ENCODE measurements at places on chromosomes 5 and 9.

DNA sequence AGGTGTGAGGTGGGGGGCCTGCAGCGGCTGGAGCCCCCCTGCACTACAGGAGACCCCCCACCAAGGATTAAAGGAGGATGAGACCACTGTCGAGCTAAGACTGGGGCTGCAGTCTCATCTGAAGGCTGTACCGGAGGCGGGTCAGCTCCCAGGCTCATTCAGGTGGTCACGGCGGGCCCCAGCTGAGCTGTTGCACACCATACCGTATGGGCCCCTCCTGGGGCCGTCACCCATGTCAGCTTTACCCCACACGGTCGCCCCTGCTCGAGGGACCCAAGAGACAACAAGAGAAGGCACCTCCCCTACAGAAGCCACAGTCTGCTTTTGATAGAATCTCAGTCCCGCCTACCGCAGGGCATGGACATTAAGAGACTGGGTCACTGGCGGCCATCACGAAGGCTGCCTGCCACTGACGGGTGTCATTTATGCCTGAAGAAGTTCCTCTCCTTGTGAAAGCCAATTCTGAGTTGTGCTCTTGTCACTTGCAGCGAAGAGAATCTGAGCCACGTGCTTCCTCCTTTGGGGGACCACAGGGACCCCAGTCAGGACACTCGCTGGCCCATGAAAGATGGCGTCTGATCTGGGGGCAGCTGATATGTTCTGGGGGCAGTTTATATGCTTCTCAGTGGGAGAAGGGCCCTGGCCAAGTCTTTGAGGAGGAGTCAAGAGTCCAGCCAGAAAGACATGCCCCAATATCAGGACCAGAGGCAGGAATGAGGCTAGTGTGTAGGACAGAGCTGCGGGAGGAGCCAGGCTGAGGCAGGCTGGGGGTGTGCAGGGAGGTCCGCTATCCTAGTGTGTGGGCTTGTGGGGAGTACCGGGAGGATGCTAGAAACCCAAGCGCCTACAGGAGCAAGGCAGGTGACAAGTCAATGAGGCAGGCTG is 102.4 kb downstream of the ZNF354C start:
- DNase-seq, result no peak

DNA sequence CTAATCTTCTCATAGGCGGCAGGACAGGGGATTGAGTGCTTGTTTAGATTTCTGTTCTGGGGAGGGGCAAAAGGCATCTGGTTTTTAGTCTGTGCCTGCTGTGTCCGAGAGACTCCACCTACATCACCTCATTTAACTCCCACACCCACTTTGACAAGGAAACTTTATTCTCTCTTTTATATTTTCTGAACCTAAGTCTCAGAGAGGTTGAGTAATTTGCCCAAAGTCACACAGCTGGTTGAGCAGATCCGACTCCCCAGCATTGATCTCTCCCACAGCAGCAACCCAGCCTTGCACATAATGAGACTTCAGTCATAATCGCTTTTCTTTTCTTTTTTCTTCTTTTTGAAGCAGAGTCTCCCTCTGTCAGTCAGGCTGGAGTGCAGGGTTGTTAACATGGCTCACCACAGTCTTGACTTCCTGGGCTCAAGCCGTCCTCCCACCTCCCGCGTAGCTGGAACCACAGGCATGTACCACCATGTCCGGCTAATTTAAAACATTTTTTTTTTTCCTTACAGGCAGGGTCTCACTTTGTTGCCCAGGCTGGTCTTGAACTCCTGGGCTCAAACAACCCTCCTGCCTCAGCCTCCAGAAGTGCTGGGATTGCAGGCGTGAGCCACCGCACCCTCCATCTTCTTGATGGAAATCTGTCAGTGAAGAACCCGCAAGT is 36.5 kb upstream of the ANKRD33B start:
- DNase-seq, result no peak

- DNase-seq, result no peak
These were observed 44.4 kb upstream of the CPLX2 start for GRCh38 chr5:175826980-175827379.

DNA sequence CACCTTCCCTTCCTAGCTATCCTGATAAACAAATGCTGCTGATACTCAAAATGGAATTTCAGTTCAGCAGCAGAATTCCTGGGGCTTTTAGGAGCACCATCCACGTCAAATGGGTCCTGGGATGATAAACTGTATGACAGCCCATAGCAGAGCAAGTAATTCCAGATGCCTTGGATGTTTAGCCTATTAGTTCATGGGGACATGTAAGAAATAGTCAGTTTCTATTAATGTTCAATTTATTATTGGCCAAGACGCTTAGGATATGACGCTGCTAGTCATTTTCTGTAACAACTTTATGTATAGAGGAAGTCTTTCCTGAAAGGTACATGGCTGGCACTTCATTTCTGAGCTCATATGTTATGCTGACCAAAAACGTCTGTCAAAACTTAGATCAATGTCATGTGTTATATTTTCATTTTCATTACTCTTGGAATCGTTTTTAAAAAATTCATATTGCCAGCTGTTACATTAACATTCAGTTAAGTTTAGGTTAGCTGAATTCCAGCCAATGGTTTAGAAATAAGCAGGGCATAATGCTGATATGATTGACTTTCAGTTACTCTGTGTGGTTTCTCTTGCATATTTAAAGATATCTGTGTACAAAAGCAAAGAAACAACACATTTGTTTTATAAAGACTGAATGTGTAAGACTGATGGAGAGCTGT is 243.8 kb downstream of the CSNK1G3 start:
- DNase-seq, result no peak

- no peak for DNase-seq
These were observed 336.8 kb downstream of the KDM4C start for GRCh38 chr9:7094576-7094975.

DNA sequence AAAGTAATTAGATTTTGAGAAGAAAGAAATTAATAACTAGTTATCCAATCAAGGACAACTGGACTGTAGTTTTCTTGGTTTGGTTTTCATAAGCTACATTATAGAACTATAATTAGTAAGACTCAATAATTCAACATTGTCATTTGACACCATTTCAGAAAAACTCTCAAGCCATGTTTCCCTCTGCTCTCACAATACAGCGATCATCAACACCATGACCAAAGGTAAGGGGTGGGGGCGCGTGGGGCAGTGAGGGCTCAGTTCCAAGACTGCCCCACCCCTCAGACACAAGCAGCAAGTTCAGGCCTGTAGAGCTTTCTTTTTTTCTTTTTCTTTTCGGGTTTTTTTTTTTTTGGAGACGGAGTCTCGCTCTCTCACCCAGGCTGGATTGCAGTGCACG is 6.4 kb downstream of the CMBL start:
- peak; percentile 16 for DNase-seq

DNA sequence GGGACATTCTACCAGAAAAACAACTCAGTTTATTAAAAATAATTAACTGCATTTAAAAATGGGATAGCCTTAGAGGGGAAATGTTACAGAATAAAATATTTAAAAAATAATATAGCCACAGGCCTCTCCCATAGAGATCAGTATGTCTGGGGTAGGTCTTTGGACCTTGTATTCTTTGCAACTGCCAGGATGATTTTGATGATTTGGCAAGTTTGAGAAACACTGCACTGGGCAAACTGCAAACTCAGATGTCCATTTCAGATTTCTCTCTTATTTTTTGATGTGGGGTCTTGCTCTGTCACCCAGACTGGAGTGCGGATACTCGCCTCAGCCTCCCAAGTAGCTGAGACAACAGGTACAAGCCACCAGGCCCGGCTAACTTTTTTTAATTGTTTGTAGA is 24.9 kb upstream of the CCNO start:
- DNase-seq, result no peak

GRCh38 chr9:74078647-74079046 is 418.5 kb upstream of the RORB start:
- DNase-seq, result no peak

GRCh38 chr5:145981589-145982571 is 45.5 kb downstream of the SH3RF2 start:
- no peak for DNase-seq

DNA sequence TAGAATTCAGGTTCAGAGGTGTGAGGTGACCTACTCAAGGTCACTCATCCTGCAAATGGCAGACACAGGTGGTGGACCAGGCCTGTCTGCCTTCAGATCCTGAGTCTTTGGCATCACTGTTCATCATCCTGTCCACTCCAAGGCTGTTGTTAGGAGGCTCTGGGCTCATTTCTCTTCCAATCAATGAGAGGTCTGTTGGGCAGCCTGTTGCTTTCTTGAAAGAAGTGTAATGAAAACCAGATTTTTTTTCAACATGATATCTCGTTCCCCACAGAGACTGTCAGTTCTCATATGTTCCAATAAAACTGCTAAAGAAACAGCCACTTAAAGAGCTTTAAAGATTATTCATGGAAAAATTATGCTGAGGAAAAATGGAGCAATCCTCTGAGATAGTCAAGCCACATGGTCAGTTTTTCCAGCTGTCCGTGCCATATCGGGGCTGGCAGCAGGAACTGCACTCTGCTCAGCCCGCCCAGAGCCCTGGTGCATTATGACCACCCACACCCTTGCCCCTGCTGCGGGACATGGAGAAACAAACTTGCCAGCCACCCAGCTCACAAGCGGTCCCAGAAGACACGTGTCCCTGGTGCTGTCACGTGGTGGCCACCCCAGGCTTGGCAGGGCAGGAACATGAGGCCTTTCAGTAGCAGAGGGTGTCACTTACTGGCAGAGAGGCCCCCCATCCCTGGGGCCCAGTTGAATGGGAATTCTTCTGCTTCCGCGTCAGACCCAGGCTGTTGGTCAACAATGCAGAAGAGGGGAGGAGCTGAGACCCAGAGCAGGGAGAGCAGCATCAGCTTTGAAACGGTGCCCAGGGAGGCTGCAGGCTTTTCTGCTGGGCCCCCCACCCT is 63.7 kb upstream of the ANGPTL2 start:
- DNase-seq, result no peak

Measured in NCI-H187 treated with DMSO at 0.1 percent for 48 hours (cell line).